ENCODE measurements at places on chromosomes 2 and 18.

GRCh38 chr2:55010149-55010591 lies 40.1 kb downstream of the RTN4 start:
- peak; percentile 78 for DNase-seq

GRCh38 chr2:196555161-196555560 lies 84.4 kb upstream of the CCDC150 start:
- DNase-seq: no peak

- no peak for DNase-seq
Observed at GRCh38 chr18:2821695-2822094, 25.1 kb upstream of the EMILIN2 start.

GRCh38 chr2:124953921-124954320 lies 928.8 kb downstream of the CNTNAP5 start:
- DNase-seq: no peak

DNA sequence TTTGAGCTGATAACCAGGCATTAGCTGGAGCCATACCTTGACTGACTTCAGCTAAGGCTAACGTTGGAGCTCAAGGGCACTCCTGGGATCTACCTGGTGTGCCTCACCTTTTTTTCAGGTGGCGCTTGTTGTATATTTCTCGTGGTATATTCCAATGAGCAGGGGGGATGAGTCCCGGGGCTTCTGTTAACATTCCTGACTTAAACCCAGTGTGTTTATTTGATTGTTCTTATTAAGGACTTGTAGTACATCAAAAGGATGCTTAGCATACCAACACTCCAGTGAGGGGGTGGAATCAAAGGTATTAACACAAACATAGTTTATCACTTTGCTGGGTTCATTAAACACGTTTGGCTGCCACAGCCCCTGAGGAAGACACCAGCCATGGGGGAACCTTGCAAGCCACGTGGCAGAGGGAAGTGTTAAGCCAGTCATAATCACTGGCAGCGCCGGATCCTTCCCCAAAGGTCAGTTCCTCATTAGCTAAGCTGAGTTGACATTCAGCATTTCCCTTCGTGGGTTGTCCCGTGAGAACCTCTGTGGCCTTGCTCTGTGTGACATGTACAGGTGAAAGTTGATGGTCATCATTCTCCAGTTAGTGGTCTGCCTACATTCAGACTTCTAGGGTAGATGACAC lies 119.5 kb upstream of the MCFD2 start:
- DNase-seq: peak; percentile 73

DNA sequence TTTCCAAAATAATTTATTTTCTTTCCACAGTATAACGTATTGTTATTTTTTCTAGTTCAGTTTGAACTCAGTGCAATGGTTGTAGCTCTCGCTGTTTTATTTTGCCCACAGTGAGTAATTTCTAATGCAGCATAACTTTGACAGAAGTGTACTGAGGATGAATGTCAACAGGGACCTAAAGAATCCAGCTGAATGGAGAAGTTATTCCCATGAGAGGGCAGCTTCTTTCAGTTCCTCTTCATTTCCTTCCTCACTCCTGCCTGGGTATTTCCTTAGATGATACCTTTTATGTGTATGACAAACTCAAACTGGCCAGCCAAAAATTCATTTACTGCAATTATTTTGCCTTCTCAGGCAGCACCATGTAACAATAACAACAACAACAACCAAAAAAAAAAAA lies 1223.1 kb upstream of the ZEB2 start:
- no peak for DNase-seq

DNA sequence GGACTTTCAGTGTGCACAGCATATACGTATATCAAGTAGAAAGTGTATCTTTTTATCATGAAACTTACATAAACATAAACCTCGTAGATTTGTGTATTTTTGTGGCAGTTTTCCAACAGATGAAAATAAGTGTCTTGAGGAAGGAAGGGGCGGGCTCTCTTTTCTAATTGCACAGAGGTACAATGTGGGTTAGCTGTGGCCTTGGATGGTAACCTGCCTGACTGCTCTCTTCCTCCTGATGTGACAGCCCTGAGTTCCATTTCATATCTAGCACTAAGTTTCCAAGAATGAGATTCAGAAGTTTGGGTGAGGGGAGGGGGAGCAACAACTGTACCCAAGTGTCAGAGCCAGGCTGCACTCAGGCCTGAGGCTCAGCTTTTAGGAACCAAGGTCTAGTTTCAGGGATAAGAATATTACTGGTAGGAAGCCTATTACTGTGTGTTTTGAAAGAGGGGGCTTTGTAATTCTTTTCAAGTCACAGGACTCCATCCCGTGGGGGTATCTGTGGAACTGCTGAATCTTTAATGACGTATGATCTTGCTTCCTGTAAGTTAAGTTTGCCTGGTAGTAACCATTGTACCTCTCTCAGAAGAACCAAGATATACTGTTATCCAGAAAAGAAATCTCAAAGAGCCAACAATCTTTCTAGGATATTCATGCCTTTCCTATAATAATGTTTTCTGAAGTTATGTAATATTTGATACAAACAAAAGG lies 483.7 kb downstream of the PTPRM start:
- DNase-seq: no peak

GRCh38 chr18:11902522-11903292 lies 5.4 kb downstream of the MPPE1 start:
- DNase-seq: peak; percentile 22

- DNase-seq: no peak
Observed at GRCh38 chr2:186064507-186064906, 325.9 kb downstream of the FSIP2 start.

- DNase-seq: peak; percentile 32
Observed at GRCh38 chr2:3667151-3667631, 9.2 kb downstream of the ALLC start.

DNA sequence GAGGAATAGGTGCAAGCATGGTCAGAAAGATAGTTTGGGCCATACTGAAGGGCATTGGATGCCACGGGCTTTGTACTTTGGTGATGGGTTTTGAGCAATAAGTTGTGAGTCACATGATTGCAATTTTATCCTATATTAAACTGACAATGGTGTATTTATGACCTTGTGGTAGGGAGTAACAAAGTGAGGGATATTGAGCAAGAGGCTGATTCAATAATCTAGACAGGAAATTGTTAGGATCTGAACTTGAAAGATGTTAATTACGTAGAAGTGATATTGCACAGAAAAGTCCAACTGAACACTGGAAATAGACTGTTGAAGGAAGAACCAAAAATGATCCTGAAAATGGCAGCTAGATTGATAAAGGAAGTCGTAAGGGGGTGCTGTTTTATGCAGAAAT lies 46.6 kb upstream of the TCF4 start:
- DNase-seq: no peak

GRCh38 chr2:215418064-215418963 lies 17.6 kb downstream of the FN1 start:
- DNase-seq: no peak

GRCh38 chr2:237727363-237727762 lies 71.2 kb upstream of the RBM44 start:
- DNase-seq: peak; percentile 90

DNA sequence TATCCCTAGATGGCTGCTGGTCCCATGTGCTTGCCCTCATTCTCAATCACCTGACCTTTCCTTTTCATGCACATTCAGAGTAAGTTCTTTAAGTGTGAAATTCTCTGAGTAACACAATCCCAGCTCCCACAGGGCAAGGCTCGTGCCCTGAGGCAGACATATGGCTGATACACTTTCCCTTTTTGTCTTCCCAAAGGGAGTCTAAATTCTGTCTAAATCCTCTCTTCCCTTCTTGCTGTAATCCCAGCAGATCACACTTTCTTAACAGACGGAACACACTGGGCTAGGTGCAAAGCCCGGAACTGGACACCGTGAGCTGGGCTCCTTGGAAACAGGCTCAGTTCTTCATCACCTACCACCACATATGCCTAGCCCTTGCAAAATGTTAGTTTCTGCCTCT lies 147.6 kb downstream of the GALNT14 start:
- no peak for DNase-seq

DNA sequence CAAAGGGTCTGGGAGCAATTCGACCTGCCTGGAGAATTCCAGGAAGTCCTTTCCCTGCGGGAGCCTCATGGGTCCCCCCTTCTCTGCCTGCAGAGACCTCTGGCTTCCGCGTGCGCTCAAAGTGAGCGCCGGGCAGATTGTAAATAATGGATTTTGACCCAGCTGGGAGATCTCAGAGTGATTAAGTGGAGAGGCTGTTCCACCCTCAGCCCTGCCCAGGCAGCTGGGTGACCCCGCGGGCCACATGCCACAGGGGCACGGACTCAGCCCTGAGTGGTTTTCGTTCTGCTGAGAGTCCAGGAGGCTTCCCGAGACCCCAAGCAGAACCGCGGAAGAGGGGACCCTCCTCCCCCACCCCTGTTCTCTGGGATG lies 1.2 kb downstream of the KCNG2 start:
- no peak for DNase-seq

- DNase-seq: no peak
Observed at GRCh38 chr2:102110171-102110570, 32.4 kb upstream of the IL1R1 start.

DNA sequence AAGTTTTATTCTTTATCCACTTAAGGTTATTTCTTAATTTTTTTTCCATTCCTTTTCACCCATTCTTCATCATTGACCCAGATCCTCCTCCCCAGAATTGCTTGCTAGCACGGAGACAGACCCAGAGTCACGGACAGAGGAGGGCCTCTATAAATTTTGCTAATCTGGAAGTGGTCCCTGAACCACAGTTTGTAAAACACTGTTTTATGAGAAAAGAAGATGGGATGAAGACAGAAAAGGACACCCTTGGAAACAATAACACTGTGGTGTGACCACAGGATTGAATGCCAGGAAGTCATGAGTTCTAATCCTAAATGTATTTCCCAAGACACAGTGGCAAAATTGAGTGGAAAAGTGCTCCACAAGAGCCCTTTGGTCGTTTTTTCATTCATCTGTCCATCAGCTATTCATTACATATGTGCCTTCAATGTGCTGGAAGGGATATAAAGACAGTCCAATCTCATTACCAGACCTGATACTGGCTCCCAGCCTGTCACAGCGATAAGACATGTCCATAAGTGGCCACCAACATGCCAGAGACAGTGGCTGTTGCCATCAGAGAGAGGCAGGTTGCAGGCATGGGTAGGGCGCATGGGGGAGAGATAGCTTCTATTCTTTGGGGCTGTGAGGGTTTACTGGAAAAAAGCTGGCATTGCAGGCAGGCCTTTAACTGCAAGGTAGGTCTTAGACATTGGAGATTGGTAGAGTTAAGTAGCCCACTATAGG lies 175.2 kb upstream of the ALPP start:
- no peak for DNase-seq

- DNase-seq: peak; percentile 4
Observed at GRCh38 chr2:103445347-103445746, 683.5 kb downstream of the TMEM182 start.
